Neural progenitor cell (in vitro differentiated cells): ENCODE measurements at places on chromosomes 2 and 18. TPM values are rescaled to one million over a fixed set of nuclear protein-coding genes. Genes with fewer than 3 reads are reported as not detected.

PSMA8 gene
- total RNA-seq = not detected in 2 replicates

CNDP1 gene
- not detected in 2 replicates for total RNA-seq

FAM161A gene
- 19.6 and 23.3 TPM in 2 replicates for total RNA-seq

PHOSPHO2 gene
- 9.2 and 16.8 TPM in 2 replicates for total RNA-seq

SERPINB12 gene
- total RNA-seq = not detected in 2 replicates

WDPCP gene
- 10.9 and 11.4 TPM in 2 replicates for total RNA-seq

PSTPIP2 gene
- 4.3 and 6.2 TPM in 2 replicates for total RNA-seq

GPR35 gene
- total RNA-seq = 0.34 and 0.74 TPM in 2 replicates

DNAJC5G gene
- not detected in 2 replicates for total RNA-seq

CRACDL gene
- total RNA-seq = 0.07 and 0.28 TPM in 2 replicates

LCT gene
- total RNA-seq = 0.03 TPM in 1 of 2 replicates, not detected in the other

SP140L gene
- 2.0 and 2.1 TPM in 2 replicates for total RNA-seq

EN1 gene
- total RNA-seq = not detected in 2 replicates

EML6 gene
- 0.39 and 1.6 TPM in 2 replicates for total RNA-seq

ANTXR1 gene
- 6.5 and 6.7 TPM in 2 replicates for total RNA-seq

SERPINB2 gene
- not detected in 2 replicates for total RNA-seq

ST8SIA3 gene
- 0.65 and 1.2 TPM in 2 replicates for total RNA-seq

CRYGD gene
- not detected in 2 replicates for total RNA-seq

MROH2A gene
- not detected in 2 replicates for total RNA-seq

DHRS9 gene
- total RNA-seq = not detected in 2 replicates

TMEM200C gene
- 1.4 and 7.5 TPM in 2 replicates for total RNA-seq

ROCK2 gene
- 22.3 and 36.1 TPM in 2 replicates for total RNA-seq

REG1A gene
- total RNA-seq = 0.28 and 2.3 TPM in 2 replicates

SH3RF3 gene
- total RNA-seq = 0.28 TPM in 2 replicates

PPP3R1 gene
- 29.1 and 41.4 TPM in 2 replicates for total RNA-seq

PJVK gene
- total RNA-seq = 3.0 and 4.4 TPM in 2 replicates

PTCD3 gene
- total RNA-seq = 195 and 269 TPM in 2 replicates

IL1B gene
- total RNA-seq = not detected in 2 replicates

SH3BP4 gene
- 50.4 and 53.4 TPM in 2 replicates for total RNA-seq
